ENCODE measurements at places on chromosomes 5 and 9.

- DNase-seq: peak; percentile 68
Observed at GRCh38 chr9:91426123-91426745, 2.6 kb upstream of the NFIL3 start.

- no peak for DNase-seq
Observed at GRCh38 chr5:171595801-171596231, 176.4 kb downstream of the FGF18 start.

DNA sequence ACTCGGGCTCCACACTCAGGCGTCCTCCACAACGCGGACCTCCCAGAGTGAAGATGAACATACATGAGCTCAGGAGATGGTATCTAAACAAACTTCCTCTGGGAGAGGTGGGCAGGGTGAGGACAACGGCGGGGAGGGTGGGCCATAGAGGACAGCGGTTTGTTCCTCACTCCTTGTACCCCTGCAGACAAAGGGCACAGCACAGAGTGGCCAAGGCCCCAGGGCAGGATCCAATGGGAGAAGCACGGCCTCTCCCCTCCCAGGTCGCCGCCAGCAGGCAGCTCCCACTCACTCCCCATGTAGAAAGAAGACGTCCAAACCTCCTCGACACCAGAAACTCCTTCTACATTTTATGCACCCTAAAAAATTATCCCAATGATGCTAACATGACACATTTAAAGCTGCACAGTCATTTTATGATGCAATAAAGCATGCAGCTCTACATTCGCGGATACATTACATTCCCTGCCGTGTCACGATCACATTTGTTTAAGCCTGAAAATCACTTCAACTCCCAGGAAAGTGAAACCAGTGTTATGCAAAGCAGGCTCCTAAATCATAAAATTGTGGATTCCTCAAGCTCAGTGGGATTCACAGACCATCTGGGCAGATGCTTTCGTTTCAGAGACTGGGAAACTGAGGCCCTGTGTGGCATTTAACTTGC is 87.5 kb upstream of the SARDH start:
- no peak for DNase-seq

- no peak for DNase-seq
Observed at GRCh38 chr5:53126521-53126920, 17.0 kb upstream of the MOCS2 start.

GRCh38 chr5:181205761-181206649 is 1.0 kb upstream of the TRIM7 start:
- DNase-seq: no peak
